ENCODE measurements at places on chromosomes 11 and 22.

GRCh38 chr11:130480711-130481140 lies 32.3 kb downstream of the ADAMTS15 start:
- no peak for DNase-seq

DNA sequence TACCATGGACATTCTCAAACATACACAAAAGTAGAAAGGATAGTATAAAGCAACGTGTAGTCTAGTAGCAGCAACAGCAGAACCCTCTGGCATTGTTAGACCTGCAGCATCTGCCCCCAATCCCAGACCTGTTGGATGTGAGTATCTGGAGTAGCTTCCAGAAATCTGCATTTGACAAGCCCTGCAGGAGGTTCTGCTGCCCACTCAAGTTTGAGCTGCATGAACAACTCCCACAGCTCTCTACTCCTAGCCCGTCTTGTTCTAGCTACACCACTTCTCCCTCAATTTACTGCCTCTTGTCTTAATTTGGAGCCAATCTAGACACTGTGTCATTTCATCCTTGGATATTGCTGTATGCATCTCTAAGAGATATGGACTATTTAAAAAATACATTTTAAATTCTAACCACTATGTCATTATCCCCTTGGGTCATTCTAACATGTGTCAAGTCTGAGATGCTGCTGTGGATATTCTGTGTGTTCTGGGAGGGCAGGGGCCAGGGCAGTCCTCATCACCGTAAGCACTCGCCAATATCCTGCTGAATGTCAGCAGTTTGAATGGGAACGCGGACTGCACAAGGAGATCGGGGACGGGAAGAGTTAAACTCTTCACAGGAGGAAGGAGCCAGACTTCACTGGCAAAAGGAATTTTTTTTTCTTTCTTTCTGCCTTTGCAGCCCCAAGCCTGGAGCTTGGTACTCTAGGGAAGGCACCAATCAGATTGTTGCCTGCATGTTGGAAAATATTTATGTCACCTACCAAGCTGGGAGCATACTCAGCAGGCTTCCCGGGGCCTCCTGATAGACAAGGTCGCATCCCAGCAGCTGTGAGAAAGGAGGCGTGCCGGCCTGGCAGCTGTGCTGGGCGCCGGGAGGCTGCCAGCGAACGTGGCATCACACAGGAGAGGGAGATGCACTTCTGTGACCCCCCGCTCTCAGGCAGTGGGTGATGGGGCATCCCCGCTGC lies 429.0 kb downstream of the MIAT start:
- no peak for DNase-seq

- DNase-seq = no peak
Observed at GRCh38 chr22:32809786-32810554, 8.5 kb downstream of the TIMP3 start.

- DNase-seq = no peak
Observed at GRCh38 chr11:19594326-19594725, 118.3 kb upstream of the NAV2 start.

DNA sequence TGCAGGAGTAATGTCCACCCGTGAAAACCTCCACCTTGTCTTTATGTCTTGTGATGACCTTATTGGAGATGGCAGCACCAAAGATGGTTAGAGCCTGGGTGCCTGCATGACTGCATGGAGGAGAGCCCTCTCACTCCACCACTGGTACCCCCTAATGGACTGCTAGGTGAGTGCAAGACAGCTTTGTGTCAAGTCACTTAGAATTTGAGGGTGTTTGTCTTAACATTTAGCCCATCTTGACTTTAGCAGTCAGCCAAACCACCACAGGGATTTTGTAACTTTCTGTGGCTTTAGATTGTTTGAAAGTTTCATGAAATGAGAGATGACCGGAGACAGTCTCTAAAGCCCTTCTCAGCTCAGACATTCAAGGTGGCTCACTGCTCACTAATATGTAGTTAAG lies 232.9 kb upstream of the NCAM1 start:
- DNase-seq = no peak

- DNase-seq = no peak
Observed at GRCh38 chr11:62122076-62122475, 1.7 kb upstream of the INCENP start.

GRCh38 chr22:25111579-25112517 lies 87.8 kb upstream of the CRYBB3 start:
- DNase-seq = peak; percentile 21

- no peak for DNase-seq
Observed at GRCh38 chr22:32864041-32864440, 62.5 kb downstream of the TIMP3 start.

DNA sequence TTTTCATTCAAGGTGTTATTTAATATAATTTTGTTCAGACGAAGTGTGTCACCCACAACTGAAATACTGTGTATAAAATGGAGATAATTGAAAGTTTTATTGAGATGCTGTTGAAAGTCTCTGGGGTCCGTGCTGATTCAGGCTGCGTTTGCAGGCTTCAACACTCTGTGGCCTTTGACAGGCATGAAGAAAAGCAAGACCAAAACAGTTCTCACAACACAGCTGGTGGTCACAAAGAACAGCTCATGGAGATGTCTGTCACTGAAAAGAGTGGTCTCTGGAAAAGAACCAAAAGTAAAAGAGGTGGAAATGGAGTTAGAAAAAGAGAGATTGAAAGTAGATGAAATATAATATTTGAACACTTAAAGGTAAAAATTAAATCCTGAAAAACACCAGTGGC lies 9.8 kb upstream of the MPPED2 start:
- DNase-seq = no peak

DNA sequence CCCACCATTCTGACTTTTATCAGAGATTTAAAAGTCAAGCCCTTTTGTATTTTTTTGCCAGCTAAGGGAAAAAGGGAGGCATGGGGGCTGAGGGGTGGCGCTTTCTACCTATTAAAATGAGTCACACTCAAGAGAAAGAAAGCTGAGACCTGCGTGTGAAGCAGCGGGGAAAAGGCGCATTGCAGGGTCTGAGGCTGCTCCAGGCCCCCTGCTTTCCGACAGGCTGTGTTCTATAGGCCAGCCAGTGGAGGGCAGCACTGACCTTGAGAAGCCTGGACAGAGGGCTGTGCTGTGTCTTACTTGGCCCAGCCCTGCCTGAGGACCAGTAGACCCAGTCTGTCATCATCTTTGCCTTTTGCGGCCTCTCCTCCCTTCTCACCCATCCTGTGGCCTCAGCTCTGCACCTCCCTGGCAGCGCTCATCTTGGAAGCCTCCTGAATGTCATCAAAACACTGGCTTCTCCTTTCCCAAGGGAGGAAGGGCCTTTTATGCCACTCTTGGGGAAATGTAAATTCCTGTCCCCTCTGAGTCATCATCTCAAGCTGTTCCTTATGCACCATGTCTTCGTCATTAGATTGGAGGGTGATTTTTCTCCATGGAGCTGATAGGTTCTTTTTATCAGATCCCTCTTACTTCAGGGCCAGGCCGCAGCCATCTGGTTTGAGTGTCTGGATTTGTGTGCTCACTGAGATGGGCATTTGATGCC lies 12.6 kb upstream of the MAPK8IP1 start:
- peak; percentile 82 for DNase-seq

DNA sequence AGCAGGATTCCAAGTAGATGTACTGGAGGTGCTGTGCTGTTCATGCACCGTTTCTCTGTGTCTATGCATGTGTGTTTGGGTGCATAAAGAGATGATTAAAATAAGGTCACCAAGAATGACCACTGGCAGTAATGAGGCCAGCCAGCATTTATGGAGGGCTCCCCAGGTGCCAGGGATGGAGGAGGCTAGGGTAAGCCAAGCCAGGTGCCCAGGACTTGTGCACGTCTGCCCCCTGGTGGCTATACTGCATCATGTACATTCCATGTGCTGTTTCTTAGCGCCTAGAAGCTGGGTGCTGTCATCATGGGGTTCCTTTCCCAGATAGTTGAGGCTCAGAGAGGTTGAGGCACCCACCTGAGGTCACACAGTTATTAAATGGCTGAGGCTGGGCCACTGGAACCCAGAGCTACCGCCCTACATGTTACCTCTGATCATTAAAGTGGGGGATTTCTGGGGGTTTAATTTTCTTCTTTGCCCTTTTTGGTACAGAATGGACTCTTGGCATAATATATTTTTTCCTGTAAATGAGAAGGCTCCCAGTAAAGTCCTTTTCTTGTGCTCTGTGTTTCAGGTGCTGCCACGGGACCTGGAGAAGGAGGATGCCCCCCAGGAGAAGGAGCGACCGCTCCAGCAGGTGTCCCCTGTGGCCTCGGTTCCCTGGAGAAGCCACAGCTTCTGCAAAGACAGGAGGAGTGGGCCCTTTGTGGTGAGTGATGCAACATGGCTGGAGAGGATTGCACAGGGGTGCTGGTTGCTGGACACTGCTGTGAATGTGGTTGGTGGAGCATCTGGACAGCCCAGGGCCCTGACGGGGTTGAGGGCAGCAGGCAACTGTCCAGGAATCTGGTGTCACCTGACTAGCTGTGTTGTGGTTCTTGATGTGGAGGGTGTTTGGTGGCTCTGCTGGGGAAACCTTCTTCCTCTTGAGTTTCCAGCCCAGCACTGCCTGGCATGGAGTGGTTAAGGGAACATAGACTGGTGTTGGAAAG lies 96.4 kb downstream of the KIAA1671 start:
- DNase-seq = peak; percentile 47

DNA sequence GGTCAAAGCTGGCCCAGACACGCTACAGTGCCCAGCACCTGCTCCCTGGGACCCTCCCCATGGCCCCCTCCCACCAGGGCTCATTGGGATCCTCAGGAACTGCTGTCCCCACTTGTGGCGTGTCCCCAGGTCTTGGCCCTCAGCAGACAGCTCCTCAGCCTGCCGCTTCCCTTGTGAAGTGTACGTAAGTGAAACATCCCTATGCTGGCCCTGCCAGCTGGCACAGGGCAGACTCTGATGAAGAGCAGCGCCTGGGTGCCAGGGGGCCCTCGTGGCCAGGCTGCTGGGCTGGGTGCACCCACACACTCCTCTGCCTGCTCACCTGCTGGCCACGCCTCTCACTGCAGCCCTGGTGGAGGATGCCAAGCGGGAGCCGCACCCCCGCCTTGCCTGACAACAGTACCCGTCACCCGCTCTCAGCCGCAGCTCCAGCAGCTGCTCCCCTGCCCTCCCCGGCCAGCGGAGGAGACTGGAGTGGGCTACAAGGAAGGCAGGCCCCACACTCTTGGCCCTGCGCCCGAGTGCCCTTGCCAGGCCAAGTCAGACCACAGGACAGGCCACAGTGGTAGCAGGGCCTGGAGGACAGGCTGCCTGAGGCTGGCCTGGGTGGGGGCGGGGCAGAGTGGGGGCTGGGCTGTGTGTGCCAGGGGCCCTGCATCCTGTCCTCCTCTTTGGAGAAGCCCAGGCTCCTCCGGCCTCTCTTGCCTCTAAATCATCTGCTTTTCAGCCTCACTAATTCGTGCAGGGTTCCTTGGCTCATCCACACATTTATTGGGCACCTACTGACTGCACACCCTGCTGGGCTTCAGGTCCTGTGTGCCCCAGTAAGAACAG lies 39.5 kb downstream of the IGF2 start:
- DNase-seq = no peak

DNA sequence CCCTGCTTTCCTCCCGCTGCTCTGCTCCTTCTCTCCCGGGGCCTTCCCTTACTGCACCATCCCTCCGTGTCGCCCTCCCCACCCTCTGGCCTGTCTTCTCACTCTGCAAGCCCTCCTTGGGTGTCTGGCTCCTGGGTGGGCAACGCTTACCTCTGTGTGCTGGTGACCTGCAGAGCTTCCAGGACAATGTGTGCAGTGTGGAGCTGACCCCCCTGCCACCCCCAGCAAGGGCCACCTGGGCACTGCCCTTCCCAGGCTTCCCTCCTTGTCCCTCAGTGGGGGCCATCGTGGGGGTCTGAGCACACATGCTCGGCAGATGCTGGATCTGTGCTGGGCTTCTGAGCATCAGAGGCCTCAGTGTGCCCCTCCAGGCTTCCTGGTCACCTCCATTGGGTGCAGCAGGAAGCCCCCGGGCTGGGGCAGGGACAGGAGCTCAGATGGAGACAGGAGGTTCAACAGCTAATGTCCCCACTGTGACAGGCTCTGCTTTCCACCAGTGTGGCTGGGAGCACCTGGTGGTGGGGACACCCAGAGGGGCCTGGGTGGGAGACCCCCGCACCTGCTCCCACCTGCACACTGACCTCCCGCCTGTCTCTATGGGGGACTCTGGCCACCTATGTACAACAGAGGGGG lies 7.8 kb upstream of the BRSK2 start:
- DNase-seq = no peak

DNA sequence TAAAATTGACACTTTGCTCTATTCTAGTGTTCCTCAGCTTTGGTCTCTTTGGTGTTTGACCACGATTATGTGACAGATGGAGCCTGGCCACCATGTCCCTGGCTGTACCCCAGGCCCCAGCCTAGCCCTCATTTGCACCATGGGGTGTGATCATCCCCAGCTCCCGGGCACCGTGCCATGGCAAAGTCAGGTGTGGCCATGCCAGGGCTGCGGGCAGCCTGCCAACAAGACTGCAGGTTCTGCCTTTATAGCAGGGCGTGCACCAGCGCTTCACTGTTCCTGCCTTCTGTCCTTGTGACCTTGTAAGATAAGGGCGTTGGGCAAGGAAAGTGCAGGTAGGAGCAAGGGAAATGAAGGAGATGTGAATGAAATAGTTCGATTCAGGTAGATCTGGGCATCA lies 22.4 kb upstream of the APOBEC3A start:
- DNase-seq = no peak

DNA sequence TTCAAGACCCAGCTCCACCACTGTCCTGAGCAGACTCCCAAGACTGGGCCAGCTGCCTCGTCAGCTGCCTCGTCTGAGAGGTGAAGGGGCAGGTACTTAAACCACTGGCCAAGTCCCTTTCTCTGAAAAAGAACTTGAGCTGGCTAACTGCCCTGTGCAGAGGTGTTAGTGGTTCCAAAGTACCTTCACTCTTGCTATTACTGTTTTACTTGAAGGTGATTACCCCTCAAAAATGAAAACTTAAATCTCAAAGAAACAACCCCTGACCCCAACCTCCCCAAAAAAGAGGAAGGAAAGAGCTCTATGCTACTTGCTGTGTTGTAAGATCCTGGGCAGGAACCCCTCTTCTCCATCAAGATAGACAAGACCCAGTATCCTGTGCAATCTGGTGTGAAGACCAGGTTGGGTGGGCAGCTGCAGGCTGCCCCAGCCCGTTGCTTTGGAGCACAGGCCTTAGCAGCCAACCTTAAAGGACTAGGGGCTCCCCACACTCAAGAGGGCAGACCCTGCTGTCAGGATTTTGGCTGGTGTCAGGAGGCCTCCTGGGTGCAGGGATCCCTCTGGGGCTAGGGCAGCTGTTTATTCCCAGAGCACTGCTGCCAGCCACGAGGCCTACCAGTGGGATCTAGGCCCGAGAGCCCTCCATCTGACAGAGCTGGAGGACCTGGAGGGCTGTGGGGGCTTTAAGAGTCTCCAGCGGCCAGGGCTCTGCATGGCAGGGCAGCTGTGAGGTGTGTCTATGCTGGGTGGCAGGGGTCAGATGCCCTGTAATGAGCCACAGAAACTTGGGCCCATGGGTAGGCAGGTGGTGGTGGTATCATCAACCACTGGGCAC lies 13.0 kb downstream of the GUCD1 start:
- no peak for DNase-seq

DNA sequence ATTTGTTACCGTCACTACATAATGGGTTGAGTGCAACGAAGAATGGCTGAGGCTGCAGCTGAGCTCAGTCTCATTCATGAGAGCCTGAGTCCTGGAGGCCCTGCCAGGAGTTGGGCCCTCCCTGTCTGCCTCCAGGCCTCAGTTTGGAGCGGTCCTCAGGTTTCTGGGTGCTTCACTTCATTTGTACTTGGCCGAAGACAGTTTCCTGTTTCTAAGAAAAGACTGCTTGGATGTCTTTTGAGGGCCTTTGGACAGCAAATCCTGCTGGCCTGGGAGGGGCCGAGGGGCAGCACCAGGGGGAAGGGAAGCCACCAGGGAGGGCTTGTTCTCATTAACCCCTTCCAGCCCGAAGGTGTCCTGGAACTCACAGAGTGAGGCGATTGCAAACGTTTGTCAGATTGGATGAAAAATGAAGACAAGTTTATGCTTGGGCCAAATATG lies 163.1 kb downstream of the ETS1 start:
- no peak for DNase-seq

- no peak for DNase-seq
Observed at GRCh38 chr11:96538622-96539021, 148.8 kb downstream of the JRKL start.
